ENCODE measurements at places on chromosomes 1 and 21. TPM values are rescaled to one million over a fixed set of nuclear protein-coding genes. Genes with fewer than 3 reads are reported as not detected.

DNA sequence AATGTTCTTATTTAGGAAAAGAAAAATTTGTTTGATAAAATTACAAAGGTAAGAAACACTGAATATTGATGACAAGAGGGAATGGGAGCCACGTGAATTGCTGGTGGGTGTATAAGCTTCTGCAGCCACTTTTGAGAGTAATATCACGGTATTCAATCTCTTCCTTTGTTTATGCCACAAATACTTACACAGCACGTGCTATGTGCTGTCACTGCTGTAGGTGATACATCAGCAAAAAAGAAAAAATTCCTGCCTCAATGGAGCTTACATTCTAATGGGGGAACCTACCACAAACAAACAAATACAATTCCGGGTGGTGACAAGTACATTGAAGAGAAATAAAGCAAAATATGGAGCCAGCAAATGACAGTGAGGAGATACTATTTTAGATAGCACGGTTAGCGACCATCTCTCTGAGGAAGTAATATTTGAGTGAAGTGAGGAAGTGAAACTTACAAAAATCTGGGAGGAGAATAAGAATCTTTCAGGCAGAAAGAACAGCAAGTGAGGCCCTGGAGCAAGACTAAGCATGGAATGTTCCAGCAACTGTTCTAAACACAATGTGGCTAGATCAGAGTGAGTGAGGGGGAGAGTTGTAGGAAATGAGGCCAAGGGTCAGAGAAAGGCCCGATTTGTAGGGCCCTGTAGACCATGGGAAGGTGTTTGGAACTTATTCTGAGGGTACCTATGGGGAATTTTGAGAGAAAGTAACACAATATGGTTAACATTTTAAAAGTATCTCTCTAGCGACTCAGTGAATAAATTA is 2.6 kb upstream of the FCRLB start:
- DNase-seq: no peak

- DNase-seq: no peak
These were observed 9.8 kb downstream of the SCMH1 start for GRCh38 chr1:41232305-41232704.

DNA sequence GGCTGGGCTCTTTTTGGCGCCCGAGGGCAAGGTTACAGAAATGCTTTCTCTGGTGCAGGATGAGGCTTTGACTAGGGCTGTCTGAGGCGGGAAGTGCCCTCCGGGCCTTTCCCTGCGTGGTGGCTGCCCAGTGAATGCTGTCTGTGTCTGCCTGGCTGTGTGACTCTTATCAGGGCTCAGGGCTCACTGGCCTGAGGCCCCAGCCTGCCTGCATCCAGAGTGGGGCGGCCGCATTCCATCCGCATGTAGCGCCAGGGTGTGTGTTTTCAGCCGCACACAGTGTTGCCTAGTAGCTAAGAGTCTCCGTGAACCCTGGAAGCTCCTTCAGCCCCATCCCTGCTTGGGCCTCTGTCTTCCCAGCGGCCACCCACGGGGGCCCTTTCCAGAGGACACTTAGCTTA is 59.1 kb downstream of the FAAP20 start:
- no peak for DNase-seq

GRCh38 chr1:27634177-27634984 is 604 bp downstream of the FGR start:
- DNase-seq: no peak

DNA sequence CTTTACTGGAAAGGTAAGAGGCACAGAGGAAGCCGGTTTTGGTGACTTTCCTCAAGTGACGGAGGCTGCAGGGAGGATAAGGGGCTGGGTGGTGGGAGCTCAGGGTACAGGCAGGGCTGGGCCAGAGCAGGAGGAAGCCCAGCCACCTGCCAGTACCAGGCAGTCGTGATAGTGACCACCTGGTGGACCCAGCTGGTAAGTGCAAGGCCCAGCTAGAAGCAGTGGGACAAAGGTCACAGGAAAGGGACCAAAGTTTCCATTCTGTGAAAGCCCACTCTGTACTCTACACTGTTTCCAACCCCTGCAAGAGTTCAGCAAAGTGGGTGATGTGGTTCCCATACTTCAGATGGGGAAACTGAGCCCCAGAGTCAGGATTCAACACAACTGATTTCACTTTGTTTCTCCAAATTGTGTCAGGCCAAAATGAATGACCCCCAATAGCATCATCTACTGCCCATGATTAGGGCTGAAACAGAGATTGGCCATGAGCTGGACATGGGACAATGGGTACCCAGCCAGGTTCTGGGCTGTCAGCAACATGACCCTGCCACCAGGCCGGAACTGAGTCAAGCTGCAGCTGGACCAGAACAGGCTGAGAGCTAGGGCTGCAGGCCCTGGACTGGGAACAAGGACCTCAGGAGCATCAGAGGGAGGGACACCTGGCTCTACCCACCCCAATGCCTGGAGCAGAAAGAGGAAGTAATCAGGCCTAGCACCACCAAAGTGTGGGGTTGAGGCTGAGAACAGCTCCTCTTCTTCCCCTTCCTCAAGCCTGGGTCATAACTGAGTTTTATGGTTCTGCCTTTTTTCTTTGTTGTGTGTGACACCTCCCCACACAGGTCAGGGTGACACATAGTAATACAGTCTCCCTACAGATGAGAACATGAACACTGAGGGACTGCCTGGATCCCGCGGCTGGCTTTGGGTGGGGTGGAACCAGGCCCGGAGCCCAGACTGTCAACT is 50.2 kb downstream of the KCNN3 start:
- no peak for DNase-seq

GRCh38 chr1:54297596-54298283 is 97.8 kb downstream of the MRPL37 start:
- no peak for DNase-seq

DNA sequence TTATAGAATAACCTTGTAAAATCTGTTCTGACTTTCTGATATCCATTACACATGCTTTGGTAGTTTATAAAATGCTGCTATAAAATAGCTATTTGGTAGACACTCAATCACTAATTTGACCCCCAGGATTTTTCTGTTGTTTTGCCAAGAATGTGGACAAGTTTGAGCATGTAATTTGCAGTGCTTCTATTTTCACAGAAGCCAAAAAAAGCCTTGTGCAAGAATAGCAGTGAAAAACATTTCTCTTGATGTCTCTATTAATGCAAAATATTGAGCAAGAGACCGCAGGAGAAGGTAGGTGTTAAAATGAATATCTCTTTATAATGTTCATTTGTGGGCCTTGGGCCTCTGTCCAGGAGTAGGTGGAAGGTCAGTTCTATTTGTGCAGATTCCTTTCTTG is 22.5 kb downstream of the MAP3K7CL start:
- no peak for DNase-seq

DNA sequence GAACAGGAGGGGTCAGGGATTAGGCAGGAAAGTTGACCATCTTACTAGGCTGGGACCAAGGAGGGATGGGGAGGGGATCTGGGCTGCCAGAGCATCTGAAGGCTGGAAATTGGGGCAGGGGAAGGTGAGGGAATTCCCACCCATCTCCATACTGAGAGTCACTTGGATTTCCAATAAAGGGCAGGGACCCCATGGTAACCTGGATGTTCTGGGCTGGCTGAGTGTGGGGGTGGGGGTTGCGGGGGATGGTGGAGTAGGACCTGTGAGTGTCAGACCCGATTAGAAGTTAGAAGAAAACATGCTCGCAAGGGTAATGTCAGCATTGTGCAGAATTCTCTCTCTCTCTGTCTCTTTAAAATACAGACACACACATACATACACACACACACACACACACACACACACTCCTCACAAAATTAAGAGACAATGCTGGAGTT is 40.0 kb upstream of the EPS15 start:
- DNase-seq: no peak

DNA sequence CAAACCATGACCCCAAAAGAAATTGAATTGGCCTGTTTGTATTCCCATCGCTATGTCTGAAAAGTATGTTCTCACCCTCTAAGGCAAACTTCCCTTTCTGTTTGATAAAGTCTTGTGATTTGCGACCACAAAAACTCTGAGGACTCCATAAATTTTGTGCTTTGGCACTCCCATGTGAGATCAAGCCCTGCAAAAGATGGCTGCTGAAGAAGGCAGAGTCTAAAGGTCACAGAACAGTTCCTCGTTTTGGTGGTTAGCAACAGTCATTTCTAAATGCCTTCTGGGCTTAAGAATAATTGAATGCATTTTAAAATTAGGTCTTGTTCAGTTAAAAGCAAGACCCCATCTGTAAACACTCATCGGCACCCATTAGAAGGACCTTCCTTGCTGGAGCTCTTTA is 441.6 kb downstream of the OMA1 start:
- no peak for DNase-seq

The PPIAL4G gene
- total RNA-seq: not detected

The LRRN2 gene
- 0.46 TPM for total RNA-seq

The REN gene
- 0.22 TPM for total RNA-seq

The SERTAD4 gene
- total RNA-seq: not detected
